T-helper 17 cell (primary cell): ENCODE measurements at places on chromosomes 4 and X.

GRCh38 chr4:2954358-2955185, 8.6 kb downstream of the NOP14 start:
- peak overlapping the region; percentile 70 for H3K4me3 ChIP-seq
- peaks cover 14% of the 10 kb centered on the region for H3K36me3 ChIP-seq
- DNase-seq = peak; percentile 43
- no peaks in the 10 kb centered on the region for H3K27me3 ChIP-seq

DNA sequence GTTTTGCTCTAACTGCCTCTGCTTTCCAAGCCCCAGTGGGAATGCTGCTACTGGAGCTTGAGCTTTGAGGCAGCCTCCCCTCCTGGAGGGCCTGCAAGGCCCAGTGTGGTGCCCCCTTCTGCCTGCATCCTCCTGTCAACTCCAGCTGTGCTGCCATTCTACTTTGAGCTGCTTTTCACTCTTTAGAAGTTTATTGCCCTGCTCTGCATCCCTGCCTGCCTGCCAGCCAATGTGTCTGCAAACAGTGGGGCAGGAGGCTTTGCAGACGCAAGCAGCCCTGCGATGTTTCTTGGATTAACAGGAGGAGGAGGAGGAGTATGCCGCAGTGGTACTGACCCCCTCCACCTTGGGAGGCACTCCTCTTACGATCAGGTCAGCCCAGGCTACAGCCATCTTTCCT, 16.4 kb downstream of the TMEM31 start:
- no peak overlapping the region for H3K27ac ChIP-seq
- H3K36me3 ChIP-seq = no peaks in the 10 kb centered on the region
- H3K27me3 ChIP-seq = peaks cover 24% of the 10 kb centered on the region
- H3K4me3 ChIP-seq = no peak overlapping the region
- H3K4me1 ChIP-seq = peaks cover 6% of the 10 kb centered on the region

DNA sequence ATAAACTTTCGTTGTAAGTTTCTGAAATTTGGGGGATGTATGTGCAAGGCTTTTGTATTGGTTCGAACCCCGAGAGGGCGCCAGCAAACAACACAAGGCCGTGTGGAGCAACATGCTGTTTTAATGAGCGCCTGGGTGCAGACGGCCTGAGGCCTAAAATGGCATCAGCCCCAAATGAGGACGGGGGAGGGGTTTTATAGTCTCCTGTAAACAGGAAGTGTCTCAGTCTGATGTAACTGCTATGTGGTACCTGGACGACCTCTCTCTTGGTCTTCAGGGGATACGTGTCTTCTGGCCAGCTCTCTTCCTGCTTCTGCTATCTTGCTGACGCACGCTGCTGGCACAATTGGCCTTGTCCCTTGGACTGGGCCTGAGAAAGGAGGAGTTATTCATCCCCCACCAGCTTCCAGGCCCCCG, 1348.0 kb downstream of the ADGRL3 start:
- H3K4me3 ChIP-seq = no peak overlapping the region

DNA sequence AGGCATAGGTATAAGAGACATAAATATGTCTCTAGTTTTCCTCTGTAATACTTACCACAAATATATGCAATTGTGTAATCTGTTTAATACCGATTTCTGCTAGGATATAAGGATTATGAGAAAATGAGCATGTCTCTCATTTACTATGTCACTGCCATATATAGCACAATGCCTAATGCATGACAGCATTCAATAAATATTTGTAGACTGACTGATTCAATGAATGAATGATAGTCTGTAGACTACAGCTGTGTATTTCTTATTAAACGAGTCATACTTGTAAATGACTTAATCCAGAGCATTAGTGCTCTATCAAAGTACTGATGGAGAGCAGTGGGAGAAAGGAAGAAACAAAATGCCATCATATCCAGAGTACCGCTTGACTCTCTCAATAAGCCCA, 175.6 kb downstream of the PPP3CA start:
- H3K27me3 ChIP-seq = no peaks in the 10 kb centered on the region
- no peak overlapping the region for H3K4me3 ChIP-seq
- DNase-seq = no peak
- no peaks in the 10 kb centered on the region for H3K36me3 ChIP-seq
- peaks cover 20% of the 10 kb centered on the region for H3K4me1 ChIP-seq
- no peak overlapping the region for H3K27ac ChIP-seq

GRCh38 chr4:101787701-101788316, 2.7 kb upstream of the BANK1 start:
- peaks cover 8% of the 10 kb centered on the region for H3K4me1 ChIP-seq
- H3K27ac ChIP-seq = peak overlapping the region; percentile 27
- no peak overlapping the region for H3K4me3 ChIP-seq
- no peak for DNase-seq

- no peaks in the 10 kb centered on the region for H3K27me3 ChIP-seq
- no peaks in the 10 kb centered on the region for H3K4me1 ChIP-seq
- H3K36me3 ChIP-seq = no peaks in the 10 kb centered on the region
- DNase-seq = no peak
- no peak overlapping the region for H3K4me3 ChIP-seq
Measured at GRCh38 chrX:9797384-9798360, 11.4 kb downstream of the SHROOM2 start.

GRCh38 chrX:154728431-154729190, 22.3 kb downstream of the GAB3 start:
- H3K36me3 ChIP-seq = no peaks in the 10 kb centered on the region
- peak overlapping the region; percentile 95 for H3K27ac ChIP-seq
- H3K4me1 ChIP-seq = peaks cover 47% of the 10 kb centered on the region
- DNase-seq = no peak

GRCh38 chrX:9312922-9313867, 151.7 kb upstream of the TBL1X start:
- DNase-seq = peak; percentile 44
- H3K27me3 ChIP-seq = no peaks in the 10 kb centered on the region
- H3K4me1 ChIP-seq = peaks cover 11% of the 10 kb centered on the region

DNA sequence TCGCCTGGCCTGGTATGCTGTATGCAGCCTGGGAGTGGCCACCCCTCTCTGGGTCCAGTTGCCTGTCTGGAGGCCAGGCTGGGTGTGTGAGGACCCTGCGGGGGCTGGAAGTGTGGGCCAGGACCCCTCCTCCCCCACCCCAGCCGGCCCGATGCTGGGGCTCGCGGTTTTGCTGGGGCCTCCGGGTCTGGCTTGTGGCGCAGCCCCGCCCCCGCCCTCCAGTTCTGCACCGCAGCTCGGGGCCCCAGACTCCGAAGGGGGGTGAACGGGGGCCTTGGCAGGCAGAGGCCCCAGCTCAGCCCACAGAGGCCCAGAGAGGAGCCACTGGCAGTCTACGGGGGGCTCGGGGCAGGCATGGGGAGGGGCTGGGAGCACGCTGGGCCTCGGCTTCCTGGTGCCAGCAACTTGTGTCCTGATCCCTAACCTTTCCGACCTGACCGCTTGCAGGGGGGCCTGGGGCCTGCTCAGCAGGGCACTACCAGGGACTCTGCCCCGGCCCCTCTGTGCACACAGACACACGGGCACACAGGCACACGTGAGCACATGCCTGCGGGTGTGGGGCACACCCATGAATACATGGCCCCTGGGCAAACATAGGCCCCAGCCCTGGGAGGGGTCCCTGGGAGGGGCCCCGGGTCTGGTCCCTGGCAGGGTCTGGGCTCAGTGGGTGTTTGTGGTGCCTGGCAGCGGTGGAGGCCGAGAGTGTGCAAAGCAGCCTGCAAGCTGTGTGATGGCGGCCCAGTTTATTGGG, 21.4 kb upstream of the FGFR3 start:
- no peak overlapping the region for H3K4me3 ChIP-seq
- H3K36me3 ChIP-seq = no peaks in the 10 kb centered on the region
- no peak for DNase-seq
- H3K27ac ChIP-seq = no peak overlapping the region
- peaks cover 8% of the 10 kb centered on the region for H3K27me3 ChIP-seq
- H3K4me1 ChIP-seq = peaks cover 6% of the 10 kb centered on the region

DNA sequence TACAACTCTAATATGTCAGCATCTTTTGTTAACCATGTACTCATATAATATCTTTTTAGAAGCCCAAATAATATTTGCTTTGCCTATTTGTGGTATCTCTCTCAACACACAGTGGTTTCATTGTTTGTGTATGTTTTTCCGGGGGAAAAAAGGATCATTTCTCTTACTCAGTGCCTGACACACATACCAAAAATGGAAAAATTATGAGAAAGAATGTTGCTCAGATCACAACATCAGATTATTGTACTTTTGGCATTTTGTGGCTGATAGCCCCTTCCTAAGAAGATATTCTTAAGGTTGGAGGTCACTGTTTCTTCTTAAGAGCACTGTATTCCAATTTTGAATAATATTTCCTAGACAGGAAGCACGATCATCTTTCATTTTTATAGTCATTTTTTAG, 93.6 kb downstream of the PDLIM5 start:
- H3K36me3 ChIP-seq = peaks cover 6% of the 10 kb centered on the region
- H3K27ac ChIP-seq = no peak overlapping the region
- no peak overlapping the region for H3K4me3 ChIP-seq
- peaks cover 9% of the 10 kb centered on the region for H3K4me1 ChIP-seq
- no peak for DNase-seq

DNA sequence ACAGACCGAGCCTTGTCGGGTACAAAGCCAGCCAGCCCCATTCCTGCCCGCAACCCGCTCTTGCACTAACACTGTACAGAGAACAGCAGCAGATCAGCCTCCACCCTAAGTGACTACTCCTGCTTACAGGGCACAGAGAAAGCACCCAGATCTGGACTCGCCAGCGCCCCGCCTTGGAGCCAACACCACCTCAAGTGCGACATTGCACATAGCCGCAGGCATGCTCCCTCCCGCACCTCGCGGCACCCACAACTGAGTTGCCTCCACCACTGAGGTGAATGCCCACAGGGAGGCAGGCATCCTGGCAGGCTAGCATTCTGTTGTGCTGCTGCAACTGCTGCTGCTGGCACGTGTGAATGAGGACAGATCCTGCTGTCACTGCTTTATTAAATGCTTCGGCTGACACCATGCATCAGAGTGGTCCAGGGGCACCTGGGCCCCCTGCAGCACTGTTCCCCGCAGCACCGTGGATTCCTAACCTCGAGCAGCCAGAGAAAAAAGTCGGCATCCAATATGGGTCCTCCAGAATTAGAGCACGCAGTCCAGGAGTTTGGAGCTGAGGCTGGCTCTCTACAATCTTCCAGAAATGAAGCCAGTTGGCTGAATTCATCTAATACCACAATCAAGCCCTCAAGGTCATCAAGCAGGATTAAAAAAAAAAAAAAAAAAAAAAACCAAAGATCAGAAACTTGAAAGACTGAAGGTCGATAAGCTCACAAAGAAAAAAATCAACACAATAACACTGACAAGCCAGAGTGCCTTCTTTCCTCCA, 352.9 kb downstream of the GASK1B start:
- no peak overlapping the region for H3K4me3 ChIP-seq
- H3K27ac ChIP-seq = no peak overlapping the region
- H3K36me3 ChIP-seq = no peaks in the 10 kb centered on the region
- H3K4me1 ChIP-seq = no peaks in the 10 kb centered on the region

- peaks cover 6% of the 10 kb centered on the region for H3K4me1 ChIP-seq
- H3K36me3 ChIP-seq = no peaks in the 10 kb centered on the region
- no peak for DNase-seq
- H3K4me3 ChIP-seq = no peak overlapping the region
- H3K27me3 ChIP-seq = peaks cover 16% of the 10 kb centered on the region
Measured at GRCh38 chr4:7676398-7676922, 241.7 kb upstream of the PSAPL1 start.

GRCh38 chr4:68338625-68339024, 11.3 kb downstream of the YTHDC1 start:
- H3K27me3 ChIP-seq = no peaks in the 10 kb centered on the region
- DNase-seq = no peak
- no peak overlapping the region for H3K4me3 ChIP-seq
- peaks cover 29% of the 10 kb centered on the region for H3K4me1 ChIP-seq
- H3K27ac ChIP-seq = no peak overlapping the region

DNA sequence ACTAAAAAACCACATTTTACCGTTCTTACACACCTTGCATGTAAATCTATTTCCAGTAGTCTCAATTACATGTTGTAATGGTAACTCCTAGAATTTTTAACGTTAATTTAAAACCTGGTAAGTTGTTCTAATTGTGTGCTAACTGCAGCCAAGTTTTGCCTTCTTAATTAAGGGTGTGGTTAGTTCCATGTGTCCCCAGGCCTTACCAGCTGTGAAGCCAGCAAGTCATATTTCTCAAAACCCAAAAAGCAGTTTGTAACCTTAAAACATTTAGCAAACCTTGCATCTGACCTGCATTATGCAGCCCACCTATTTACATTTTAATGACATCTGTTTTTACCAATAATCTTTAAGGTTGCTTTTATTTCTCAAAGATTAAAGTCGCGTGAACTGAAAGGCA, 18.4 kb upstream of the FAM47E start:
- no peak for DNase-seq
- no peak overlapping the region for H3K4me3 ChIP-seq
- H3K27me3 ChIP-seq = peaks cover 12% of the 10 kb centered on the region
- H3K4me1 ChIP-seq = no peaks in the 10 kb centered on the region

GRCh38 chr4:1579001-1579900, 104.9 kb downstream of the FAM53A start:
- DNase-seq = peak; percentile 73
- H3K27ac ChIP-seq = no peak overlapping the region
- H3K36me3 ChIP-seq = no peaks in the 10 kb centered on the region
- H3K4me3 ChIP-seq = peak overlapping the region; percentile 77

DNA sequence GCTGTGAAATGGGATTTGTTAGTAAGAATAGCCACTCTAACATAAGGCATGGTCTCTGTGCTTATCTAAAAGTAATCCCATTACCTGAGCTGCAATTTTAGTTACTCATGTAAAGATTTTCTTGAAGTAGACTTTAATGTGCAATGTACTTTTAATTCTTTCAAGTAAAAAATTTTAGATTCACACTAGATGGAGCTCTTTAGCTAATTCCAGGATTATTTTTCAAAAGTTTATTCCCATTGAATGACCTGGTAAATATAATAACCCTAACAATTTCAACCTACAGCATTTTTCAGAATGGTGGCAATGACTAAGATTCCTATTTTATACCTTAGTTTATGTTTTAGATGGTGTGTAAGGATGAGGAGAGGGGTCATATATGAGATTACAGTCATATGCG, 18.1 kb downstream of the USP38 start:
- no peaks in the 10 kb centered on the region for H3K27me3 ChIP-seq
- no peak overlapping the region for H3K4me3 ChIP-seq
- no peak overlapping the region for H3K27ac ChIP-seq
- peaks cover 28% of the 10 kb centered on the region for H3K36me3 ChIP-seq
- DNase-seq = no peak

DNA sequence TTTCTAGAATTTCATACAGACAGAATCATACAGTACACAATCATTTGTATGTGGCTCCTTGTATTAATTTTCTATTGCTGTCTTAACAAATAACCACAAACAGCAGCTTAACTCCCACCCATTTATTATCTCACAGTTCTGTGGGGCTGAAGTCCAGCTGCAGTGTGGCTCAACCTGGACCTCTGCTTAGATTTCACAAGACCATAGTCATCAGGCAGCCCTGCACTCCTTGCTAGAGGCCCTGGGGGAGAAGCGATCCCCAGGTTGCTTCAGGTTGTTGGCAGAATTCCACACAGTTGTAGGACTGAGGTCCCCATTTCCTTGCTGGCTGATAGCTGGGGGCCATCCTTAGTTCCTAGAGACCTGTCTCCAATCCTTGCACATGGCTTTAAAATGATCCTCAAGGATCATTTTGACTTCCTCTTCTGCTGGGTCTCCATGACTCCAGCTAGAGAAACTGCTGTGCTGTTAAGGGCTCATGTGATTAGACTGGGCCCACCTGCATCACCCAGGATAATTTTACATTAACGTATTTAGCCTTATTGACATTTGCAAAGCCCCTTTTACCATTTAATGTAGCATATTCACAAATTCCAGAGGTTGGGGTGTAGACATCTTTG, 60.9 kb upstream of the SMAD1 start:
- H3K36me3 ChIP-seq = peaks cover 2% of the 10 kb centered on the region
- no peak overlapping the region for H3K27ac ChIP-seq
